Activated gamma-delta T cell (primary cell): ENCODE measurements at places on chromosomes 5 and 9.

DNA sequence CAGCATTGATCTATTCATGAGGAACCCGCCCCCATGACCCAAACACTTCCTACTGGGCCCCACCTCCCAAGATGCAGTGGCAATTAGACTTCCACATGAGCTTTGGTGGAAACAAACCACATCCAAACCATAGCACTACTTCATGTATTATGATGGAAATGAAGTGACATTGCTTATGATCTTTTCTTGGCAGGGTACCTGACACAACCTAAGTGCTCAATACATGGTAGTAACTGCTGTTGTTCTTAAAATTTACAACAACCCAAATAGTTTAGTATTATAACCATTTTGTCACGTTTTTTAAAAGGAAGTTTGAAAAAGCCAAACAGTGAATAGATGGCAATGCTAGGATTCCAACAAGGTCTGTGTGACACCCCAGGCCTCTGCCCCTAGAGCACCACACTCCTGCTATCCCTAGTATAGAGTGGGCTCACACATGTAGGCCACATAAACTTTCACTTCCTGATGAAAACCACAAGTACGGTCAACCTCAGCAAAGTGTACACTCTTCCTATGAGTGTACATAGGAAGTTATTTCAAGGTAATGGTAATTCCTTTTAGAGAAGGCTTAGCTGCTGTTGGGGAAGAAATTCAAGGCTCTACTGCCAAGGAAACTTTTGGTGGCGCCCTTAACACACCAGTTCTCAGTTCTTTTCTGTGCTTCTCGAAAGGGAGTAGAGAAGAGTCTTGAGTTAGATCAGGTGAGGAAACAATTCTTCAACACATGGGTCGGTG is 97.6 kb downstream of the ARSB start:
- no peak for DNase-seq

- no peak for DNase-seq
These were observed 182.5 kb downstream of the FRMD3 start for GRCh38 chr9:83355729-83356151.

- no peak for DNase-seq
These were observed 3.7 kb downstream of the CARD19 start for GRCh38 chr9:93099551-93100275.

DNA sequence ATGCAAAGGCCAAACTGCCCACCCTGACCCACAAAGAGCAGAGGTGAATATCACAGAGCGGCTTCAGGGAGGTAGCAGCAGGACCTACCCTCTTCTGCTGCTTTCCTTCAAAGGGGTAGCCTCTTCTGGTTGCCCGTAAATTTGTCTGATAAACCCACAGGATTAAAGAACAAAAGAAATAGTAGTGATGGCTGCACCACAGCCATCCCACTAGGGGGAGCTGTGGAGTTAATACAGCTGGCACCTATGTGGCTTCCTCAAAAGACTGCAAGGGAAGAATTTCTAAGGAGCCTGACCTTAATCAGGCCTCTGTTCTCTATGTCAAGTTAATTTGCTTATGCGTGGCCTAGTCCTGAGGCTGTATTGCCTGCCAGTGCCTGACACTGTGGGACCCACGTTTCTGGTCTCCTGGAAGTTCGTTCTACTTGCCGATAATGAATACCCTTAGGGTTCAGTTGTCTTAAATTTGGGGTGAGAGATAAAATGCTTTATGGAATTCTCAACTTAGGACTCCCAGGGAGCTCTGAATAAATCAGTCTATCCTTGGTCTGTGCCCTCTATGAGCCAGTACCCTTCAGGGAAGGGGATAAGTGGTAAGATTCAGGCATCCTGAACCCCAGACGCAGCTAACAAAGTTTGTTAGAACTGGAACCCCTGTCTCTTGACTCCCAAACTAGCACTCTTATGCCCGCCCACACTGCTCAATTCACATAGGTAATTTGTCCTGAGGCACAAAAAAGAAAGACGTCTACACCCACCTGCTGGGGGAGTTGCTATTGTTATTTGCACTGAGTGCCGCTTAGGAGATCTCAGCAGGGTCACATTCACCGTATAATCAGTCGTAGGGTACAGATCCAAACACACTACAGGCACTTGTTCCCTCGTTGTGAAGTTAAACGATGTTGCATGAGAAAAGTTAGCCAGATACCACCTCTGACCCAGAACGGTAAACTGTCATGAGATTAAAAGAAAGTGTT is 77.1 kb downstream of the SUSD1 start:
- no peak for DNase-seq

GRCh38 chr9:115374724-115375268 is 256.8 kb upstream of the TNC start:
- no peak for DNase-seq

DNA sequence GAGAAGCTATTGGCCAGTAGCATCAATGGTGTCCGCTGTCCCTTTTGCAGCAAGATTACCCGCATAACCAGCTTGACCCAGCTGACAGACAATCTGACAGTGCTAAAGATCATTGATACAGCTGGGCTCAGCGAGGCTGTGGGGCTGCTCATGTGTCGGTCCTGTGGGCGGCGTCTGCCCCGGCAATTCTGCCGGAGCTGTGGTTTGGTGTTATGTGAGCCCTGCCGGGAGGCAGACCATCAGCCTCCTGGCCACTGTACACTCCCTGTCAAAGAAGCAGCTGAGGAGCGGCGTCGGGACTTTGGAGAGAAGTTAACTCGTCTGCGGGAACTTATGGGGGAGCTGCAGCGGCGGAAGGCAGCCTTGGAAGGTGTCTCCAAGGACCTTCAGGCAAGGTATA is 10.8 kb downstream of the TRIM32 start:
- no peak for DNase-seq

DNA sequence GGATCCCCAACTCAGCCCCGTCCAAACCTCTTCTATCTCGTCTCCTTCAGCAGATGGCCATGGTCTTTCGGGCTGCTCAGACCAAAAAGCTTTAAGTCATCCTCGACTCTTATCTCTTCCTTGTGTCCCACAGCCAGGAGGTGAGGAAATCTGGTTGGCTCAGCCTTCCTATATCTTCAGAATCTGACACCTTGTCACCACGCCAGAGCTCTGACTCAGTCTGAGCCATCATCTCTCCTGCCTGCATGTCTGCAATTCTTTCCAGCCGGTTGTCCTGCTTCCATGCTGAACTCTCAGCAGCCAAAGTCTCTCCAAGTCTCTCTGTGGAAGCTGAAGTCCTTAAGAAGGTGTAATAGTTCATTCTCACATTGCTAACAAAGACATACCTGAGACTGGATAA is 419.3 kb upstream of the ADAMTS16 start:
- no peak for DNase-seq

GRCh38 chr5:156991714-156992113 is 28.7 kb upstream of the TIMD4 start:
- DNase-seq: no peak

DNA sequence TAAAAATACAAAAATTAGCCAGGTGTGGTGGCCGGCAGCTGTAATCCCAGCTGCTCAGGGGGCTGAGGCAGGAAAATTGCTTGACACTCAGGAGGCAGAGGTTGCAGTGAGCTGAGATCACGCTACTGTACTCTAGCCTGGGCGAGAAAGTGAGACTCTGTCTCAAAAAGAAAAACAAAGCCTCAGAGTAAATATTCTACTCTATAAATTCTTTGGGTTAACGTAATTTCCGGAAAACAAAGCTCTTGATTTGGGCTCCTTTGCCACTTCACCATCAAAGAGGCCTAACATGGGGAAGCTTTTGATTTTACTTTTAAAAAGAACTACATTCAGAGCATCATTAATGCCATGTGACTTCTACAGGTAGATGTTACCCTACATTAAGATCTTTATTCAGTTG is 103.1 kb downstream of the SERINC5 start:
- no peak for DNase-seq

DNA sequence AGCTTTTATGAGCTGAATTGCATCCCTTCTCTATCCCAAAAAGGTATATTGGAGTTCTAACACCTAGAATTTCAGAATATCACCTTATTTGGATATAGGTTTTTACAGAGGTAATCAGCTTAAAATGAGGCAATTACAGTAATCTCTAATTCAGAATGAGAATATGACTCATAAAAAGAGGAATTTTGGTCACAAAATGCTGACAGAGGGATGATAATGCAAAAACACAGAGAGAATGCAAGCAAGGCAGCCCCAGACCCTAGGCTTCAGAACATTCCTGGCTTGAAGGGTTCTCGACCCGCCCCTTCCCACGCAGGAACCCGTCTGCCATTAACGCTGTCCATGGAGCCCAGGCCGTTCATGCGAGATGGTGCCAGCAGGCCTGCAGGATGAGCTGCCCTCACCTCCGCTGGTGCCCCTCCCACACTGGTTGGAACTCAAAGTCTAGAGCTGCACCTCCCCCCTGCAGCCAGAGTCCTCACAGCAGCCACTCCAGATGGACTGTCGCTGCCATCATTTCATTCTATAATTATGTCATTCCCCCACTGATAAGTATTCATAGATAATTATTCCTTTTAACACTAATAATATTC is 1173.4 kb upstream of the ACO1 start:
- no peak for DNase-seq

- DNase-seq: no peak
These were observed 22.7 kb upstream of the UGCG start for GRCh38 chr9:111873901-111874300.

GRCh38 chr9:27432308-27432707 is 91.8 kb upstream of the IFNK start:
- DNase-seq: no peak

DNA sequence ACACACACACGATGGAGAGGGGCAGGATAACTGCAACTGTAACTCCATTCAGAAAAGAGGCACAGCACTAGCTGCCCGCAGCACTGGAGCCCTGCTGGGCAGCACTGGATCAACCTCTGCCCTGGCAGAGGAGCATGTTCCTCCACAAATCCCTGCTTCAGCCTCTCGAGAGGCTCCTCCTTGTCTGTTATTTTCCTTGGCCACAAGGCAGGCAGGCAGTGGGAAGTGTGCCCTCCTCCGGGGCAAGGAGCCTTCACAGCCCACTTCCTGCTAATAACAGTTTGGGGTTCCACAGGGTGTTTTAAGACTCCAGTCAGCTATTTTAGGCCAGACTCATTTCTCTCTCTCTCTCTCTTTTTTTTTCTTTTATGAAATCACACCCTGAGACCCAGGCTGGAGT is 11.8 kb downstream of the FXN start:
- DNase-seq: no peak

GRCh38 chr5:15105799-15106393 is 234.3 kb upstream of the ANKH start:
- DNase-seq: no peak

DNA sequence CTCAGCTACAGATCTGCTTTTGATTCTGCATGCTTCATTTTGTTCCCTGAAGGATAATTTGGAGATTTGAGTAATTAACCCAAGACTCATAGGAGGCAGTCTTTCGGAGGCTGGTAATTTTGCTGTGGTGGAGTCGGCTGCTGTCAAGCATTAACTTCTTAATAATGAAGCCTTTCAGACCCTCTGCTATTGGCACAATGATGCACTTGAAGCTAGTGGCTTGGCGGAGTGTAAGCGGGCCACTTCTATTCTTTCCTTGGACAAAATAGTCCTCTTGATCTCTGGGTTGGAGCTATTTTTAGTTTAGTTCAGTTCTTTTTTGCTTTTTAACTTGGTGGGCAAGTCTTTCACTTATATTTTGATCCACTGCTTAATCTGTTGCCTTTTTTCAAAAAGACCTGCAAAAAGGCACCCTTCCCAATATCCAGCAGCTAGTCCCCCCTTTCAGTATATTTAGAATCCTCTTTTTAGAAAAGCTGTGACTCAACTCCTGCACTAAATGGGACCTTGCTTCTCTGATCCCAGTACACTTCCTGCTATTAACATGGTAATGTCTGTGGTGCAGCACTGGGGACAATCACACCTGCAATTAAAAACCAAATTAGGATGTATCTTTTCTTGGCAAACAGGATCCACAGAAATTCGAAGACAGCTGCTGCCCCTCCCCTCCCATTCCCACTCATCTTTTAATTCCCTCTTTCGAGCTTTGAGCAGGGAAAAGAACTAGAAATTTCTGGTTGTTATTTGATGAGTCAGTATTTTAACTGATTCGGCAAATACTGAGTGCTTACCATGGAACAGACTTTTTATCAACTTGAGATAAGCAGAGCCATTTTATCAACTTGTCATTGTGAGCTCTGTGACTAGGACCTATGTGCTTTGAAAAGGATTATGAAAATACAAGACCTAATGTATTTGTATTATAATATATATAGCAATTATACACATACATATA is 169.4 kb upstream of the ANKRD55 start:
- no peak for DNase-seq

- DNase-seq: no peak
These were observed 2.9 kb downstream of the TNIP1 start for GRCh38 chr5:151077967-151078366.

GRCh38 chr5:113989278-113989912 is 372.5 kb upstream of the KCNN2 start:
- no peak for DNase-seq

GRCh38 chr5:88819301-88819999 is 63.5 kb downstream of the MEF2C start:
- no peak for DNase-seq

DNA sequence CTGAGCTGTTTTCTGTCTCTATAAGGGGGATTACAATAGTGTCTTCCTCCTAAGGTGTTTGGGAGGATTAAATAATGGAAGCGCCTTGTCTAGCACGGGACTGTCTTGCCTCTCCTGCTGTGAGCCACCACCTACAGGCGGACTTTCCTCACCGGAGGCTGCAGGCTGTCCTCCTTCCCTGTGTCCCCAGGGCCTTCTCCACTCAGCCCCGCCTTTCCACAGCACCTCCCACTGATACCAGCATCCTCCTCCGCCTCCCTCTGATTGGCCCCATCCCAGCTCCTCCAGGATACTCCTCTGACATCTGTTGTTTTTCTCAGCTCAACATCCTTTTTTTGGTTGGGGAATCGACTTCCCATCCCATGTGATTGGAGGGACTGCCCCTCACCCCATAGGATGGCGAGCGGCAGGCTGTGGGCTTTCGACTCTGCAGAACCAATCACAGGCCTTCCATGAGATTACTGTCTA is 851 bp upstream of the ZDHHC12 start:
- DNase-seq: no peak

DNA sequence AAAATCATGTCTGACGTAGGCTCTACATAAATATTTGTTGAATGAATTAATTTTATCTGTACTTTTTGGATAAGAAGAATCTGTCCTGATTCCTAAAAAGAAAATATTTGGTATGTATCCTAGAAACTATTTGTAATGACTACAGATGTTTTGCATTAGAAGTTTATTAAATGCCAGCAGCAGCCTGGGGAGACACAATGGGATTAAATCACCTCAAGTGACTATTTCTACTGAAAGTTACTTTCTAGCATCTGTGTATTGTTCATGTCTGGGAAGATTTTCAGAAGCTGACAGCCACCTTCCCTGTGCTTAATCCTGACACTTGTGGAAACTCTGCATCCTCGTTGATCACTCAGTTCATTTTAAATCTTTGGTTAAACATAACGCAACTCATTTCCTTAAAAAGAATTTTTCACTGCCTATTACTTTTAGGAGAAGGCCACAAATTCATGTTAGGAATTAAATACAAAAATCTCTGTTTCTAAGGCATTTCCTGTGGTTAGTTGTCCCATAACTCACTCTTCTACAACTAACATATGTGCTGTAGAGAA is 209.3 kb upstream of the PPP1R2B start:
- DNase-seq: no peak

DNA sequence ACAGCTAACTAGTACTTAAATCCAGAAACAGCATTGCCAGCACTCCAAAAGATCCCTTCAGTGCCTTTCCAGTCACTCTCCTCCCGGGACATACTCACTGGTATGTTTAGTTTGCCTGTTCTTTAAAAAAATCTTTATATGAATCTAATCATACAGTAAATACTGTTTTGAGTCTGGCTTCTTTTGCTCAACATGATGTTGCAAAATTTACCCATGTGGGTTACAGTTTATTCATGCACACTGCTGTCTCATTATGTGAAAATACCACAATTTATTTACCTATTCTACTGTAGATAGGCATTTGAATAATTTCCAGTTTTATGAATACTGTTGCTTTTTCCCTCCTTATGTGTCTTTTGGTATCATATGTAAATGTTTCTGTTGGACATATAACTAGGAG is 13.5 kb downstream of the NDFIP1 start:
- DNase-seq: no peak
